Body of pancreas (tissue), 4 donors: ENCODE measurements at places on chromosomes 4 and X. TPM values are rescaled to one million over a fixed set of nuclear protein-coding genes. Genes with fewer than 3 reads are reported as not detected.

RHOXF2B gene
- not detected for total RNA-seq

SLC38A5 gene
- 83.8 TPM for total RNA-seq

STAP1 gene
- total RNA-seq = not detected

PFKFB1 gene
- total RNA-seq = 1.0 TPM

DNA sequence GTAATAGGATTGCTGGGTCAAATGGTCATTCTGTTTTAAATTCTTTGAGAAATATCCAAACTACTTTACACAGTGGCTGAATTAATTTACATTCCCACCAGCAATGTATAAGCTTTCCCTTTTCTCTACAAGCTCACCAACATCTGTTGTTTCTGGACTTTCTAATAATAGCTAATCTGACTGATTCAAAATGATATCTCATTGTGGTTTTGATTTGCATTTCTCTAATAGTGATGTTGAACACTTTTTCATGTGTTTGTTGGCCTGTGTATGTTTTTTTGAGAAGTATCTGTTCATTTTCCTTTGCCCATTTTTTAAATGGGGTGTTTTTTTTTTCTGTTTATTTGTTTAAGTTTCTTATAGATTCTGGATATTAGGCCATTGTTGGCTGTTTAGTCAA, 659.0 kb upstream of the GNPDA2 start:
- DNase-seq = no peak

GRCh38 chr4:46993075-46994006, at the start of gene GABRA4:
Gene GABRA4 (minus strand): TSS chr4:46993581. CDS start chr4:46993424, 157 bp downstream.
- DNase-seq = no peak

- DNase-seq = no peak
Measured at GRCh38 chr4:157294575-157294974, 74.0 kb downstream of the GRIA2 start.

- DNase-seq = no peak
Measured at GRCh38 chr4:82419451-82419850, 10.8 kb downstream of the HNRNPDL start.

GRCh38 chr4:158809611-158810486, 41.0 kb downstream of the FNIP2 start:
- DNase-seq = no peak

DNA sequence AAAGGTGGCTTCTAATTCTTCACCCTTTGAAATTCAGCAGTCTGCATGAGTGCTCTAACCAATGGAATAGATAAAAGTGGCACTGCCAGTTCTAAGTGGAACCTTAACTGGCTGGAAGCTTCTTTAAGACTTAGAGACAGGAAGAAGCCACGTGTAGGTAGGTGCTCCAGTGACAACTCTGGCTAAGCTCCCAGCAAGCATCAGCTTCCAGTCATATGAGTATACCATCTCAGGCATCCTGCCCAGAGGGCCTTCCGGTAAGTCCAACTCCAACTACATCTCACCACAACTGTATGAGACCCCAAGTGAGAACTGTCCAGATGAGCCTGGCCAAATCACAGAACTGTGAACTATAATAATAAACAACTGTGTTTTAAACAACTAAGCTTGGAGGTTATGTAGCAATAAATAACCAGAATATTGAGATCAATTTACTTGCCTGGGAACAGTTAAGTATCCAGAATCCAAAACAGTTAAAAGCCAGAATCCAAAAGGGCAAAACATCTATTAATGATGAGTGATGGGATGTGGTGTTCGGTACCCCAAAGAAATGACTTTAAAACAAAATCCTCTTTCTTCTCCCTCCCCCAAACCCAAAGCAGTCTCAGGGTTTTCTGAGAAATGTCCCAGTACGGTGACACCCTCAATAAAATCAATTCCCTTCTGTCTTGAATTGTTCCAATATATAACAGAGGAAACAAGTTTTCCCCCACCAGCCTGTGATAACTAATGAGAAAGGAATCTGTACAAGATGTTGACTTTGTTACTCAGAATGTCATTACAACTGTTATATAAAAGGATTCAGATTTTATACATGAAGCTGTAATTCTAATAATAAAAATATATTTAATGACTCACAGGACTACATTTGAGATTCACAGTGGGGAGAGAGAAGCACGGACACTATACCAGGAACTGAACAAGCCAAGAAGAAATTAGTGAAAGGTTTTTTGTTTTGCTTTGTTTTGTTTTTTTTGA, 4.2 kb downstream of the TSPAN5 start:
- no peak for DNase-seq

GRCh38 chr4:185896817-185897488, 85.0 kb upstream of the SORBS2 start:
- no peak for DNase-seq

- no peak for DNase-seq
Measured at GRCh38 chrX:40273356-40274050, 175.7 kb upstream of the BCOR start.

DNA sequence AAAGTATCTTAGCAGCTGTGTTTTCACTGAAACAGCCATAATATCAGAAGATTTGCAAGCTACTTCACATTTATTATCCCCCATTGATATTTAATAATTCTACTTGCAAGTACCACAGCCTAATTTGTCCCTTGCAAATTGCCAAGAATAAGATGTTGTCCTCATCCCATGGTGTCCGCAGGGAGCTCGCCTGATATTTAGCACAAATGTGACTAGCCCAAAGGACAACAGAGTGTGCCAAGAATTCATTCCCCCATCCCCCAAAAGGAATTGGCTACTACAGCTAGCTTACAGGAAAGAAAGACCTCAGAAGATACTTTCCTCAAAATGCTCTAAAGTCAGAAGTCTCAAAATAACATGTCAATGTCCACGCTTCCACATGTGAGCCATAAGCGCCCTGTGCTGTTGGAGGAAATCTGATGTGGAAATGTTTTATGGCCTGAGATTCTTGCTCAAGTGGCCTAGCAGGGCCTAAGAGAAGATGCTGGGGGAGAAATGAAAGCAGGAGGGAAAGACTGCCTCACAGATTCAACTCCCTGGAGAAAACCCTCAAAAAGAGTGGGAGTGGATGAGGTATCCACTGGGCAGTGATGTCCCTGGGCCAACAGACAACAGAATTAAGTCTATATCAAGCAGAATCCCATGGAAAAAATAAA, 111.4 kb downstream of the SH3KBP1 start:
- no peak for DNase-seq
